GM23338 (cell line): ENCODE measurements at places on chromosomes 1 and 21. TPM values are rescaled to one million over a fixed set of nuclear protein-coding genes. Genes with fewer than 3 reads are reported as not detected.
A peak's percentile ranks its signal among the peaks of the same experiment; 100 is the strongest.

DNA sequence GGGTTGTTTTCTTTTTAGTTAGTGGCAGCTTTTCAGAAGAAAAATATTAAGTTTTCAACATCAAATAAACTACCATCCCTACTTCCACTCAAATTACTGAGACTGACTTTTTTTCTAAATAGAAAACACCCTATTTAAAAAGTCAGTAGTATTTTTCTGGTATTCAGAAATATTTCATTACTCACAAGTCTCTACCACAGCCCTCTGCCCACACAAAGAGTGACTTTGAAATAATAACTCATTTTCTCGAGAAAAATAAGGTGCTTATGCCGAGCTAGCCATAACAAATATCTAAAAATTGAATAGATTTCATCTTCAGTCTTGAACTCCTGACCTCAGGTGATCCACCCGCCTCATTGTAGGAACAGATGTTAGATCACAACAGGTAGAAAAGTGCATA is 41.8 kb upstream of the USP25 start:
- H3K4me1 ChIP-seq: no peaks in the 10 kb centered on the region
- H3K36me3 ChIP-seq: no peaks in the 10 kb centered on the region
- DNase-seq: no peak
- H3K27me3 ChIP-seq: no peaks in the 10 kb centered on the region

DNA sequence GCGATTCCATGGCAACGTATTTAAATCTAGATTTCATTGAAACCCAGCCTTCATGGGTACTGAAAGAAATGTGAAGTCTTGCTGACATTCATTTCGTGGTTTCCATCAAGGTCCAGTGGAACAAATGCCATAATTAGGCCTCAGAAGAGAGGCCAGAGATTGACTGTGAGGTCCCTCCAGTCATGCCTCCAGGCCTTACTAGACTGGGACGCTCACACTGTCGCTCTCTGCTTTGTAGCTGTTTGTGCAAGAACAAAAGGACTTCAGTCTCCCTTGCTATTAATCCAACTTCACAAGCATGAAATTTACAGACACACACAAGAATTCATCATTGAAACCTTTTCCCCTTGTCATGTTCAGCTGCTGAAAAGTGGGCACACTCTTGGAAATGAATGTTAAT is 180.4 kb upstream of the FOXD3 start:
- H3K4me1 ChIP-seq: no peaks in the 10 kb centered on the region
- H3K27ac ChIP-seq: no peak overlapping the region
- no peak for DNase-seq
- H3K36me3 ChIP-seq: no peaks in the 10 kb centered on the region

DNA sequence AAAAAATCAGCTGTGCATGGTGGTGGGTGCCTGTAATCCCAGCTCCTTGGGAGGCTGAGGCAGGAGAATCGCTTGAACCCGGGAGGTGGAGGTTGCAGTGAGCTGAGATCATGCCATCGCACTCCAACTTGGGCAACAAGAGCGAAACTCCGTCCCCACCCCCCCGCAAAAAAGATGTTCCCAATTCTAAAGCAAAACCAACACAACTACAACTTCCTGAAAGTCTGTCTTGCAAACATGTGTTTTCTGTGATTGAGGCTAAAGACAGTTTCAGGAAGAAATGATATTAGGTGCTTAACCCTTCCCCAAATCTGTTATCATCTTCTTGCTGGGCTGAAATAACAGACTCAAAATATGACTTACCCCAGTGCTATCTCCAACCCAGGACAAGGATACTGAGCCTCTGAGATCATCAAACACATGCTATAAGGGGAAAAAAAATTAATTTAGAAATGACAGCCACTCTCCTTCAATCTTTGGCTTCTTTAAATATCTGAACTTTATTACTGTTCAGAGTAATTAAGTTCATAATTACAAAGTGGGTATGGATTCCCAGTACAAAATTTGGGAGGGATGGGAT is 28.5 kb downstream of the SORT1 start:
- H3K4me3 ChIP-seq: no peak overlapping the region
- no peak for DNase-seq
- no peaks in the 10 kb centered on the region for H3K27me3 ChIP-seq
- no peak overlapping the region for H3K27ac ChIP-seq
- H3K36me3 ChIP-seq: no peaks in the 10 kb centered on the region

DNA sequence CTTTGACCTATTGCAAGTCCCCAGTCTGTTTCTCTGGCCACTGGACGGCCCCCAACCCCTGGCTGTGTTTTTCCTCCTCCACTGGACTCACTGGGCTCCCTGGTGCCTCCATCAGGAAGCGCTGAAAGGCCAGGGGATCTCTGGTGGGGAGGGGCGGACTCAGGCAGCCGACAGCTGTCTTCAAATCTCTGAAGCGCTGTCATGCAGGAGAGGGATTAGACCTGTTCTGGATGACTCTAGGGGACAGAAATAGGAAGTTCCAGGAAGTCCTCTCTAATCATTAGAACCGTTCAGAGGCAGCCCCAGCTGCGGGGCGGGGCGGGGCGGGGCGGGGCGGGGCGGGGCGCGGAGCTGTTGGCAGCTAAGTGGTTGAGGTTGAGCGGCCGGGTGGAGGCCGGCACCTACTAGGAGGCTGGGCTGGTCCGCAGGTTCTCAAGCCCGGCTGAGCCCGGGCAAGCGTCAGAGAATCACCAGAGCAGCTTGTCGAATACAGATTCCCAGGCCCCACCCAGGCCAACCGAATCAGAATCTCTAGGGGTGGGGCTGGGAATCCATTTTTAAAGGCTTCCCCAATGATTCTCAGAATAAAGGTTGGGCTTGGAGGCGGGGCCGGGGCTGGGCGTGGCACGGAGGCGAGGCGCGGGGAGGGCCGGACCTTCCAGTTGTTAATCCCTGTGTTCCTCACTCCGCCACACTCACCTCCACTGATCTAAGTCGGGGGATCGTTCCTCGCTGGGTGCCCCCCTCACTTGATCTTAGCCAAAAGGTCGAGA is 11.4 kb upstream of the PHLDA3 start:
- H3K4me1 ChIP-seq: peaks cover 27% of the 10 kb centered on the region
- H3K27ac ChIP-seq: no peak overlapping the region
- no peaks in the 10 kb centered on the region for H3K36me3 ChIP-seq
- peak; percentile 96 for DNase-seq
- H3K27me3 ChIP-seq: peaks cover 9% of the 10 kb centered on the region

Gene LCE1B
- total RNA-seq: not detected in 2 replicates

- no peak overlapping the region for H3K4me3 ChIP-seq
- DNase-seq: peak; percentile 62
- no peak overlapping the region for H3K27ac ChIP-seq
- H3K4me1 ChIP-seq: 0 out of 2 replicates have a peak, but pooled peaks cover 4% of the 10 kb centered on the region
- H3K36me3 ChIP-seq: no peaks in the 10 kb centered on the region
- H3K27me3 ChIP-seq: no peaks in the 10 kb centered on the region
Measured at GRCh38 chr21:27213303-27213702, 246.4 kb upstream of the ADAMTS5 start.

Gene LCE2B
- total RNA-seq: not detected in 2 replicates

- H3K4me3 ChIP-seq: peak overlapping the region; percentile 29; the same call in 1 of the 2 replicates
- H3K4me1 ChIP-seq: no peaks in the 10 kb centered on the region; the same call in 1 of the 2 replicates
- no peaks in the 10 kb centered on the region for H3K36me3 ChIP-seq
- no peak overlapping the region for H3K27ac ChIP-seq
- H3K27me3 ChIP-seq: peaks cover 27% of the 10 kb centered on the region
Measured at GRCh38 chr1:50368179-50369007, 54.9 kb downstream of the DMRTA2 start.

DNA sequence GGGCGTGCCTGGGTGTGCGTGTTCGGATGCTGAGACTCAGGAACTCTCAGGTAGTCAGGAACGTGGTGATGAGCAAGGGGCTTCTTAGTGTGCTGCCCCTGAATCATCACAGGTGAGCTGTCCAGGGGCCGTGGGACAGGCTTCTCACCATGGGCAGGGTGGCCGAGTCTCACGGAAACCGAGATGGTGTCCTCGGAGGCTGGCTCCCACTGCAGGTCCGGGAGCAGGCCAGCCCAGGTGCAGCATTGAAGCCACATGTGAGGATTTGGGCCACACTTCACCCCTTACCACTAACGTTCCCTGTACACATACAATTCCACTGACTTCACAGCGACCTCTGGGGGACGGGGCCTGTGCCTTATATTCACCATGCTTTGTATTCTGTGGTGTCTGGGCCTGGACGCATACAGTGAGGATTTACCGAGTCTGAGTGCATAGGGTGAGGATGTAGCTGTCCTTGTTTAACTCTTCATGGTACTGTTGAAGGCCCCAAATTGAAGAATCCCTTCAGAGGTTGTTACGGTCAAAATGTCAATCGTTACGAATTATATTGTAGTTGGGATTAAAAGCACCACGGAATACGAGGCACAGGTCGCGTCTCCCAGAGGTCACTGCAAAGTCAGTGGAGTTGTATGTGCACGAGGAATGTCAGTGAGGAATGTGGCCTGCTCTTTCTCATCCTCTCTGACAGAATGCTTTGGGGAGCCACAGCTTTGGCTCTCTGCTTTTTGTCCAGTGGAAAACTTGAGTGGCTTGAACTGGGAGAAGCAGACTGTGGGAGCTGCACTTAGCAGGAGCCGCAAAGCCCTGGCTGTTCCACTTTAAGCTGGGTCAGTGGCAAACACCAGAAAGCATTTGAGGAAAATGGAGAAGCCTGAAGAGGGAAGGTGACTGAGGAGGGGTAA is 95.3 kb downstream of the MTR start:
- no peak for DNase-seq

GRCh38 chr1:98047171-98047570 is 126.3 kb upstream of the DPYD start:
- H3K4me3 ChIP-seq: no peak overlapping the region
- H3K27me3 ChIP-seq: peaks cover 98% of the 10 kb centered on the region
- no peak for DNase-seq
- no peak overlapping the region for H3K27ac ChIP-seq

DNA sequence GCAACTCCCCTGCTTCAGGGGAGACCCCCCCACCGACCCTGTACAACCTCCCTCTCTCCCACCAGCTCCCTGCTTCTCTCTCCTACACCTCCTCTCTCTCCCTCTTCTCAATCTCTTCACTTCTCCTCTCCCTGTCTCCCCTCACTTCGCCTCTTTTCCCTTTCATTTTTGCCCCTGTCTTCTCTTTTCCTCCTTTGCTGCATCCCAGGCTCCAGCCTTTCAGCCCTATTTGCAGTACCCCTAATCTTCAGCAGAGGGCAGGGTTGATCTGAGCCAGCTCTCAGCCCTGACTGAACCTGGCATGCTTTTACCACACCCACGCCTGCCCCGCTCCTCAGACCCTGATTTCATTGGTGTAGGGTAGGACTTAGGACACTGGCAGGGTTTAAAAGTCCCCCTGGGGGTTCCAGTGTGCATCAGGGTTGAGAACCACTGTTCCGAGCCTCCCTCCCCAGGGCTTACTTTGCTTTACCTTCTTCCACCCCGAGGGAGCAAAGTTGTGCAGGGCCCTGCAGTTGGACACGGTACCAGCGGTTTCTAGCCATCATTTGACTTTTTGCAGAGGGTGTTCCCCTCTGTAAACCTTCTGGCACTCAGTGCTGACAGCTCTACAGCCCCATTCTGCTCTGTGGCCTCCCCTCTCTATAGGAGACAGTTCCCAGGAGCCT is 67.3 kb upstream of the CNTN2 start:
- H3K27me3 ChIP-seq: no peaks in the 10 kb centered on the region
- no peak overlapping the region for H3K4me3 ChIP-seq
- peak; percentile 79 for DNase-seq
- H3K27ac ChIP-seq: no peak overlapping the region
- no peaks in the 10 kb centered on the region for H3K4me1 ChIP-seq
- H3K36me3 ChIP-seq: no peaks in the 10 kb centered on the region

DNA sequence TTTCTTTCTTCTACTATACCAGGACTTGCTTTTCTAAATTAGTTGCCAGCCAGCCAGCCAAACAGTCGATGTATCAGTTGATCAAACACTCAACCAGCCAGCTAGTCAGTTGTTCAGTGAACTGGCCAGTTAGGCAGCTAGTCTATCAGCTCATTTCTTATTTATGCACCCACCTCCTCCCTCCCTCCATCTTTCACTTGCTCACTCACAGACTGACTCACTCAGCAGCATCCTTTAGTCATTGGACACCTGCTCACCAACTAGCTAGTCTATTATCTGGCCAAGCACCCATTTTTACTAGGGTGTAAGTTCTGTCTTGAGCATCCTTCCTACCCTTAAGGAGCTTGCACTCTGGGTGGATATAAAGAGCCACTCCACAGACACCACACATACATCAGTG is 5.9 kb upstream of the SPRR4 start:
- no peaks in the 10 kb centered on the region for H3K4me1 ChIP-seq
- no peaks in the 10 kb centered on the region for H3K36me3 ChIP-seq
- H3K27ac ChIP-seq: no peak overlapping the region
- H3K4me3 ChIP-seq: no peak overlapping the region

DNA sequence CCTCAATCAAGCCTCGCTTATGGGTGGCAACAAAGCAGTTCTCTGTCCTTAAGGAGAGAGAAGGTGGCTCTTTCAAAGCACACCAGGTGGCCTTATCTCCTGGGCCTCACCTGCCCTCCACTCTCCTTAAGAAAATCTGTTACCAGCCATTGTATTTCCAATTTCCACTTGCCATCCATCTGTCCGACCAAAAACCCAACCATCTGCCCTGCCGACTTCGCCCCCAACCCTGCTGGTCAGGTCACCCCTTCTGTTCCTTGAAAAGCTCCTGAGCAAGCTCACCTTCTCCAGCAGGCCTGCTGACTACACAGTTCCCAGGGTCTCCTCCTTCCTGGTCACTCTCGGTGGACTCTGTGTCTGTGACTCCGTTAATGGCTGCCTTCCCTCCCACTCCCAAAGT is 619 bp upstream of the IGFN1 start:
- DNase-seq: no peak
- H3K36me3 ChIP-seq: no peaks in the 10 kb centered on the region
- no peaks in the 10 kb centered on the region for H3K27me3 ChIP-seq
- H3K4me3 ChIP-seq: no peak overlapping the region
- H3K4me1 ChIP-seq: peaks cover 6% of the 10 kb centered on the region; the same call in 1 of the 2 replicates
